Fibroblast of skin of scalp (primary cell): ENCODE measurements at places on chromosomes 12 and 14.

GRCh38 chr12:5268424-5269210 lies 163.3 kb upstream of the NTF3 start:
- no peak for DNase-seq

GRCh38 chr14:104784846-104785707 lies 10.5 kb downstream of the AKT1 start:
- DNase-seq = no peak

DNA sequence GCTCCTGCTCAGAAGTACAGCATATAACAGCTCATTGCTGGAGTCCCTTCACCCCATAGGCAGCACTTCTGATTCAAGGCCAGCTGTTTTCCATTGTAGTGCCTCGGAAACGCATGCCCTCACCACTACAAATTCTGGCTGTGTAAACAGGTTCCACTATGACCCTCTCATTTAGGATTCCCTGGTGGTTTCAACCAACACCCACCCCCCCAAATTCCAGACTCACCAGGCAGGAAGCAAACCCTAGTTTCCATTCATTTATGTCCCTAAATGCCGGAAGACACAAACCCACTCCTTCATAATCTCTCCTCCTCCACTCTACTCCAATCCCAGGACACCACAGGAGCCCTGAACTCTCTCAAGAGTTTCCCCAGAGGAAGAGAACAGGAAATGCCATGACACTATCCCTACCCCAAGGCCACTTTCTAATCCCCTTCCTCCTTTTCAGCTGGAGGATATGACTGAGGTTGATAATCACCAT lies 75.9 kb upstream of the TMPO start:
- peak; percentile 54 for DNase-seq

GRCh38 chr14:93105362-93105761 lies 10.4 kb downstream of the ITPK1 start:
- peak; percentile 69 for DNase-seq

GRCh38 chr12:15644700-15645099 lies 144.5 kb downstream of the EPS8 start:
- peak; percentile 72 for DNase-seq

DNA sequence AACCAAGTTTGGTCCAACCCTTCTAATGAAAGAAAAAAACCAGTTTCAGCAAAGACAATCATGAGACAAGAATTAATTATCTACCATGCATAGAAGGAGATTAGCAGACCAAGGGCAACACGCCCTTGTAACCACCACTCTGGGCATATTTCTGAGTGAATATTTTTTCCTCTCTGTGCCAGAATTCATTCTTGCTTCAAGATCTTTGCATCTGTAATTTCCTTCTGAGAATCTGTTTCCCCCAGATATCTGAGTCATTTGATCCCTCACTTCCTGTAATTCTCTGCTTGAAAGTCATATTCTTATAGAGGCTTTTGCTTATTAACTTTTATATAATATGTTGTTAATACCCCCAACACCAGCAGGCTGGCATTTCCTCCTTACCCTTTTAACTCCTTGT lies 243.7 kb downstream of the SLC16A7 start:
- DNase-seq = peak; percentile 10

DNA sequence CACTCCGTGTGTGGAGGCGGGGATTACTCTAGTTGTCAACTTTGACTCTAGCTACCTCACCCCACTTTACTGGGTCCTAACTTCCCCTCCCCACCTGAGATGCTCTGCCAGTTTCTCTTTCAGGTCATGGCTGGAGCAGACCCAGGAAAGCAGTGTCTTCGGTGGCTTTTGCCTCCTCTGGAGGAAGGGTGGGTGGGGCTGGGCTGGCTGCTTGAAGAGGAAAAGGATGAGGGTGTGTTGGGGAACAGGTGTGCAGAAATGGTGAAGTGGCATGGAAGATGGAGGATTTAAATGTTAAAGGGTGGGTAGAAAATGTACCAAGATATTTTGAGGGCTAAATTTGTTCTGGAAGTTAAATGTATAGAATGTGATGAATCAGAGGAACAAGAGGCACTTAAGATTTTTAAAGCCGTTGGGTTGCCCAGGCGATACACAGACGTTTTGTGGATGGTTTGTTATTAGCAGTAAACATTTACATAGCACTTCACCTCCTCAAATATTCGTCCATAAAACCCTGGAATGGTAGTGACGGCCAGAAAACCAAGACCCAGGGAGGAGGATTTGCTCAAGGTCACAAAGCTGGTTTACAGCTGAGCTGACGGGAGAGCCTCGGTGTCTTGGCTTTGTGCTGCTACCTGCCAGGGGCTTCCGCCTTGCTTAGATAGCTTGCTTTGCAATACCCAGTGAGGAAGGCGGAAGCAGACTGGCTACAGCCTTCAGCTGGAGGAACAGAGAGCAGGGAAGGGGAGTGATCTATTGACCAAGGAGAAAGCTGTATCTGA lies 72.2 kb upstream of the PRMT8 start:
- DNase-seq = no peak

DNA sequence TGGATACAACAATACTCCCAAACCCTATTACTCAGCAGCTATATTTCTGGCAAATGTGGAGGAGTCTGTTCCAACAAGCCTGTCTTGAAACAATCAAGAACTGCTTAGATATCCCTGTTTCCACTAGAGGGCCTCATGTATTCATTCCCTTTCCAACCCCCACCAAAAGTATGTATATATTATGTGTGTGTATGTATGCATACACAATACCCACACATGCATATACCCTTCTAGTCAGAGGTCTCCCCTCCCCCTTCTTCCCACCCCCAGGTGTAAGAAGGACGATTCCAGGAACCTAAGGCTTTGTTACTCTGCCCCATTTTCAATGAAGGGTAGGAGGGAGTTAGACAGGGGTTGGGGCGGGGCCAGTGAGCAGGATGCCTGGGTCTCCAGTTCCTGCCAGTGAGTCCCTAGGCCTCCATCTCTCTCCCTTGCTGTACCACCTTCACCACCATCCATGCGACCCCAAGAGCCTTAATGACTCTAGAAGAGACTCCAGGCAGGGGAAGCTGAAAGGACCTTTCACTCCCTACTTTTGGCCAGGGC lies at the start of gene DGKA:
Gene DGKA, plus strand, starts transcription at position 392 of the 546 bp plus-strand sequence. CDS start 5,342 bp downstream, outside the sequence.
- peak; percentile 81 for DNase-seq

GRCh38 chr14:50451854-50452253 lies 55.2 kb upstream of the CDKL1 start:
- DNase-seq = no peak

DNA sequence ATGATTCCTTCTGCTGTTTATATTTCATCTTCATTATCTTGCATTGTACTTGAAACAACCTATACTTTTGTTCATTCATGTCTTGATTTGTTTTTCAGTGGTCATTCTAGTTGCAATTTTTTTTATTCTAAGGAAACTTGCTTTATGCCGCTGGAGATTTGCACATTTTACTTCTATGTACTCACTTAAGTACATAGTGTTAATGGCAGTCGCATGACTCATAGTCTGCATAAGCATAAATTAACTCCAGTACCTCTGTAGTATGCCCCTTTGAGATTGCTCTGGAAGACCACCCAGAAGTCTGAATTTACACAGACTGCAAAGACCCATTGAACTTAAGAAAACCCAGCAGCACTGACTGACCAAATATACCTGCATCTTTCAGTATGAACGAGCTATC lies 77.0 kb downstream of the MSRB3 start:
- peak; percentile 82 for DNase-seq

DNA sequence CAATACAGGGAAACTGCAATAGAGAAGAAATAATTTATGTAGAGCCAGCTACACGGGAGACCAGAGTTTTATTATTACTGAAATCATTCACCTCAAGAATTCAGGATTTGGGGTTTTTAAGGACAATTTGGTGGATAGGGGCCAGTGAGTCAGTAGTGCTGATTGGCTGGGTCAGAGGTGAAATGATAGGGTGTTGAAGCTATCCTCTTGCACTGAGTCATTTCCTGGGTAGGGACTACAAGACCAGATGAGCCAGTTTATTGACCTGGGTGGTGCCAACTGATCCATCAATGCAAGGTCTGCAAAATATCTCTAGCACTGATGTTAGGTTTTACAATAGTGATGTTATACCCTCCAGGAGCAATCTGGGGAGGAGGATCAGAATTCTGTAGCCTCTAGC lies 486.3 kb downstream of the LRIG3 start:
- DNase-seq = no peak

- no peak for DNase-seq
Measured at GRCh38 chr12:13152281-13152680, 44.2 kb upstream of the EMP1 start.

GRCh38 chr12:13023811-13024530 lies 20.2 kb upstream of the FAM234B start:
- no peak for DNase-seq

DNA sequence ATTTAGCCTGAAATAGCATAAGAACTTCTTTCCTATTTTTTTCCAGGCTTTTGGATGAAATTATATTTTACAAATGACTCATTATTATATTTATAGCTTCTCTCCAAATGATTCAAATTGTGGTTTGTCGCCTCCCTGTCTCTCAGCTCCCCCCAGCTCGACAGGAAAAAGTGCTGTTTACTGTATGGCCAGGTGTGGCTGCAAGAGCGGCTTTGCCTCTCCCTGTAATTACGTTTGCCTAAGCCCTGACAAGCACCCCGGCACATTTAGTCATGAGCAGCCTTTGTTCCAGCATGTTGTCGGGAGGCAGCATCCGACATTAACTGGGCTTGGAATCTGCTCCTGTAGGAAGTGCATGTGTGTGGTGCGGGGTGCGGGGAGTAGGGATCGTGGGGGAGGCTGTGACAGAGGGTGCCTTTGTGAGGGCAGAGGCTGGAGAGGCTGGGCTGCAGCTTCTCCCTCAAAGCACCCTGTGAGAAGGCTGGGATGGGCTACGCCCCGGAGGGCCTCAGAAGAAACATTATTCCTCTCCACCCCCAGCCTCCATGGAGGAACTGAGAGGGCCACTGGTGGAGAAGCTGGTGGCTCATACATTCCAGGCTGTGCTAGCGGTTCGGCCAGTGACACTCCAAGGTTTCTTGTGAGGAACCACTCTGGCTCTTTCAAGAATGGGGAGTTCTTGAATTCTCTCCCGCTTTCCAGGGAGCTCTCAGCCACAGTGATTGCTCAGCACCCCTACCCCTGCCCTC lies 42.1 kb upstream of the CTDSP2 start:
- peak; percentile 83 for DNase-seq

GRCh38 chr12:14190694-14191093 lies 174.8 kb upstream of the ATF7IP start:
- DNase-seq = peak; percentile 7

GRCh38 chr12:132711080-132711843 lies 620 bp downstream of the PGAM5 start:
- no peak for DNase-seq

GRCh38 chr12:31222620-31223222 lies 103.2 kb downstream of the SINHCAF start:
- no peak for DNase-seq

DNA sequence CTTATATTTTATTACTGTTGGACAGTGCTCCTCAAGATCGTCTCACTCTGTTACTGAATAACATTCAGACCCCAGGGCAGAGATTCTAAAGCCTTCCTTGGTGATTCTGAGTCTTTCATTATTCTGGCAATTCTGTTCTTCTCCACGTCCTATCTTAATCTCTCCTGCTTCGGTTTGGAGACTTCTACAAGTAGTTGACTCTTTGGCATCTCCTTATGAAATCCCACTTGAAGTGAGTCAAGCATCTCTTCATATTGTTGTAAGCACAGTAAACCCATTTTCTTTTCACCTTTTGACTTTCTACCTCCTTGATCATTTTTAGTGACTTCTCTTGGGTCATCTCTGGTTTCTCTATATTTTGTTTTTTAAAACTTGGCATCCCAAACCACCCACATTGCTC lies 132.8 kb downstream of the SAMD4A start:
- no peak for DNase-seq

GRCh38 chr14:44163946-44164345 lies 343.1 kb downstream of the FSCB start:
- DNase-seq = no peak

GRCh38 chr14:61435563-61436337 lies 114.4 kb downstream of the PRKCH start:
- no peak for DNase-seq

DNA sequence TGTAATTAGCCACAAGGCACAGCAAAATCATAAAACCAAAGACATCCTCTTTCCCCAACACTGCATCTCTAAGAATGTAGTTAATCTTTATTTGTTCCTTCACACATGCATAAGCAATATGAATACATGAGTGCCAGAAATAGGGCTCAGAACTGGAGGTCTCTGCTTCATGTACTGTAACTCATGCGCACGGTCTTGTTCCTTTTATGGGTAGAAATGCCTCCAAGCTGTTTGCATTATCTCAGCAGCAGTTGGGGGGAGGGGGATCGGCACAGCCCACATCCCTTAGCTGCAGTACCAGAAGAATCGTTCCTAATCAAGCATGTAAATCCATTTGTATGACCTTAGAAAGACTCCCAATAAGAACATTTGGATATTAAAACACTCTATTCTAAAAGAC lies 20.0 kb downstream of the RHOJ start:
- DNase-seq = peak; percentile 48

DNA sequence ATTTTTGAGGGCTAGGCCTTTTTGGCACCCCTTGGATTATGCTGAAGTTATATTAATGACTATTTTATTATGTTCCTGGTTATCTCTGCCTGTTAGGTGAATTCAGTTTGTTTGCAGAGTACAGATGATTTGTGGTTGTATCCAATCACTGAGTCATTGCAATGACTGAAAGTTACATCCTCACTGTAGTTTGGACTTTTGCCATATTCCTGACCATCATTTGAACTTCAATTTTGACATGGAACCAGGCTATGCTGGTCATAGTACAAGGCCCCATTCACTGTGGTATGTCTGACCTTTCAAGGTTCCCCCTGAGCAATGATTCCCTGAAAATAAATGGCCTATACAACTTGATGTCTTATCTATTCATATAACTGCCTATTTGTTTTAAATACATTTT lies 621.0 kb downstream of the CCER1 start:
- DNase-seq = peak; percentile 27

- DNase-seq = no peak
Measured at GRCh38 chr12:92276276-92276675, 130.6 kb upstream of the BTG1 start.

DNA sequence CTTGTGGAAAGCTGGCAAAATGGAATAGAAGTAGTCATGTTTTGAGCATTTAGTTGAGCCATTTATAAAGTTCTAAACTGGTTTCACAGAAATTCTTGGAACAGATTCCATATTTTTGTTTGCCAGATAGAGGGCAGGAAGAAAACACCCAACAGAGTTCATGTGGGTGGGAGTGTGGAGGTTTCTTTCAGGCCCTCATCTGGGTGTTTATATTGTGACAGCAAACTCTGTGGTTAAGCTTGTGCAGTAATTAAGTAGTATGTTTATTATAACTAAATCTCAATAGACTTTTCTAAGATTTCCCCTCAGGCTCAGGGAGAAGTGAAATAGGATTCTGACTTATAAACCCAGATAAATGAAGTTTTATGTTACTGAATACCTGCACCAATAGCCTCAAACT lies 57.4 kb downstream of the SPPL3 start:
- DNase-seq = no peak
